Stimulated activated CD4-positive, alpha-beta T cell treated with anti-CD3 and anti-CD28 coated beads, Interleukin-15, amount 100 ng/mL, for 1 hour (primary cell): ENCODE measurements at places on chromosomes 4 and X.
A peak's percentile ranks its signal among the peaks of the same experiment; 100 is the strongest.

- DNase-seq: no peak
These were observed 42.8 kb downstream of the UCHL1 start for GRCh38 chr4:41299486-41299885.

GRCh38 chr4:123478859-123479345, 82.3 kb downstream of the SPRY1 start:
- DNase-seq: no peak

- DNase-seq: no peak
These were observed 97.8 kb downstream of the TMEM47 start for GRCh38 chrX:34559325-34559724.

DNA sequence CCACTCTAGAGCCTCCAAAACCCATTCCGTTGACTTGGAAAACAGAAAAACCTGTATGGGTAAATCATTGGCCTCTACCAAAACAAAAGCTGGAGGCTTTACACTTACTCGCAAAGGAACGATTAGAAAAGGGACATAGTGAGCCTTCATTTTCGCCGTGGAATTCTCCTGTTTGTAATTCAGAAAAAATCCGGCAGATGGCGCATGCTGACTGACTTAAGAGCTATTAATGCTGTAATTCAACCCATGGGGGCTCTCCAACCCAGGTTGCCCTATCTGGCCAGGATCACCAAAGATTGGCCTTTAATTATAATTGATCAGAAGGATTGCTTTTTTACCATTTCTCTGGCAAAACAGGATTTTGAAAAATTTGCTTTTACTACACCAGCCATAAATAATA, 60.8 kb downstream of the ZNF732 start:
- no peak for DNase-seq

DNA sequence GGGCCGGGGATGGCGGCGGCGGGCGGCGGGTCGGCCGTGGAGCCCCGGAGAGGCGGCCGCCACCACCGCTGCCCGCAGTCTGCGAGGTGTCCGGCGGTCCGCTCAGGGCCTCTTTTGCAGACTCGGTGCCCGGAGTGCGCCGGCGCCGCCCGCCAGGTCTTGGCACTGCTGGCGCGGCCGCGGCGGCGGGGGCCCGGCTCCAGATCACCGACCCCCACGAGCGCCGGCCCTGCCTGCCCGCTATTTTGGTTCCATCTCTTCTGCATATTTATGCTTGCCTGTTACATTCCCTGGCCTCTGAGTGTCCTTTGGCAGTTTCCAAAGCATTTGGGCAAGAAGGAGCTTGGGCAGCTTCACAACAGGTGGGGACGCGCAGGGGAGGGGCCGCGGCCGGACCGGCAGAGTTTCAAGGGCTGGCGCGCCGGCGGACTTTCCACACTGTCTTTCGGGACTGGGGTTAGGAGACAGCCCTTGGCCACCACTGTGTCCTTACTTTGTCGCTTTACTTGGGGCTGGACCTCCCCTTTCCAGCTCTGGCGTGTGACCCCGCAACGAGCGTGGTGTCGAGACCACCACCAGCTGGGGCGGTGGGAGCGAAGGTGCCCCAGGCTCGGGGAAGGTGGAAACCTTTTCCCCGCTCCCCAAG, 668 bp upstream of the TAPT1 start:
- peak; percentile 12 for DNase-seq

GRCh38 chrX:9088896-9089295, 55.0 kb upstream of the FAM9B start:
- no peak for DNase-seq

GRCh38 chr4:152351080-152351479, 184.8 kb downstream of the FBXW7 start:
- no peak for DNase-seq

DNA sequence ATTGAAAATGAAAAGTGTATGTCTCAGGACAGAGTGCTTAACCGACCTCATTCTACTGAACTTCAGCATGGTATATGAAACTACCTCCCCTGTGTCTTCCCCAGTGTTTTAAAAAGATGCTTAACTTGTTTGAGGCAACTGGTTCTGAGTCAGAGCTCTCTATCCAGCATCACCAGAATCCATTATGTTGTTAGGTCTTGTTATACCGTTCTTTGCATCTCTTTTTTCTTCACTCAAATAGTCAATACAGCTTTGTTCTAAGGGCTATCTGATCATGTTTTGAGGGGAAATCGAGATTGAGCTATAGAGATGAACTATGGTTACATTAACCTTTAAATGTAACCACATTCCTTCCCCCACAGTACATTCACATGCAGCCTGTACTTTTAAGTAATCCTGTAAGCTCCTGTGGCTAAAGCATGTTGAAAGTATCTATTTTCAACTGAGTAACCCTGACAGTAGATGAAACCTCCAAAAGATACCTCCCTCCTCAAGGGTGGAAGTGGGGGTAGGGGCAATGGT, 514.4 kb downstream of the RPA4 start:
- DNase-seq: no peak

DNA sequence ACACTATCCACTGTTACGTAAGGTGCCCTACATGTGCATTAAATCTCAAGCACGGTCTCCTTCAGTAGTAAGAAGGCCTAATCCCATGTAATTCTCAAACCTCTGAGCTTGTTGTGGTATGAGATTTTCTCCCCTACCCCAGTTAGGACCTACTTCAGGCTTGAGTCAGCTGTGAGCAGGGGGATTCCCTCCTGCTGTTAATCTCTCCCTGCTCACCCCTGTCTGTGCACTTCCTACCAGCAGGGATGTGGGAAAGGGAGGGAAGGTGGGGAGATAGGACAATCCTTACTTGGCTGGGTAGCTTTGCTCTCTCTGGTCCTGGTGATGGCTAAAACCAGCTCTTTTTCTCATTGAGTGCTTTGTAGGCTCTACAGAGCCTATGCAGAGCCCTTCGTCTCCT, 60.8 kb downstream of the PALLD start:
- no peak for DNase-seq

- no peak for DNase-seq
These were observed 329.3 kb upstream of the NOCT start for GRCh38 chr4:138686106-138686835.

- DNase-seq: no peak
These were observed at the start of gene IRS4 for GRCh38 chrX:108736509-108737479. Gene IRS4 (minus strand): TSS chrX:108736563.

DNA sequence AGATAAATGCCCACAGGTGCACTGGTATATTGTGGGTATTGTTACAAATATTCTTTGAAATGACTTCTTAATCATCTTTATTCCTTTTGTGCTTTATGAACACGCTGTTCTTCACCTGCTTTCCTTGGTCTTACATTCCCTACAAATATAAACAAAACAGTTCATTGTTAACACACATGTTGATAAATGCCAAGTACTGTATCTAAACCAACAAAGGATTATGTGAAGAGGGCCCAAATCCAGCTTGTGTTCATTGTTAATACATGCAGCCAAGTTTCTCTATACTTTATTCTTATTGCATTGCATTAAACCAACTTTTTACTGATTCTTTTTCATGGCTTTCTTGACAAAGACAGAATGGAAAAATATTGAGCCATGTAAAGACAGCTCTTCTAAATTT, 42.8 kb downstream of the AREG start:
- DNase-seq: no peak

DNA sequence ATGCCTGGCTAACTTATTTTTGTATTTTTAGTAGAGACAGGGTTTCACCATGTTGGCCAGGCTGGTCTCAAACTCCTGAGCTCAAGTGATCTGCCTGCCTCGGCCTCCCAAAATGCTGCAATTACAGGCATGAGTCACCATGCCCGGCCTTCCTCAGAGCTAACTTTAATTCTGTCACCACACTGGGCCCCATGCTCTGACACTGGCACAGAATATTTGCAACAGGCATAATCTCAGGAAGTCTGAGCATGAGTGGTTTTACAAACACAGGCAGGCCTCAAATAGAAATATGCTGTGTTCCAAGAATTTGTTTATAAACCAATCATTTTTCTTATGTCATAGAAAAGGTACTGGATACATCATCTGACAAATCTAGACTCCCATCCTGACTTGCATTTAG, 32.7 kb upstream of the FAM9C start:
- no peak for DNase-seq

- no peak for DNase-seq
These were observed 9.7 kb downstream of the POU4F2 start for GRCh38 chr4:146648461-146648783.

DNA sequence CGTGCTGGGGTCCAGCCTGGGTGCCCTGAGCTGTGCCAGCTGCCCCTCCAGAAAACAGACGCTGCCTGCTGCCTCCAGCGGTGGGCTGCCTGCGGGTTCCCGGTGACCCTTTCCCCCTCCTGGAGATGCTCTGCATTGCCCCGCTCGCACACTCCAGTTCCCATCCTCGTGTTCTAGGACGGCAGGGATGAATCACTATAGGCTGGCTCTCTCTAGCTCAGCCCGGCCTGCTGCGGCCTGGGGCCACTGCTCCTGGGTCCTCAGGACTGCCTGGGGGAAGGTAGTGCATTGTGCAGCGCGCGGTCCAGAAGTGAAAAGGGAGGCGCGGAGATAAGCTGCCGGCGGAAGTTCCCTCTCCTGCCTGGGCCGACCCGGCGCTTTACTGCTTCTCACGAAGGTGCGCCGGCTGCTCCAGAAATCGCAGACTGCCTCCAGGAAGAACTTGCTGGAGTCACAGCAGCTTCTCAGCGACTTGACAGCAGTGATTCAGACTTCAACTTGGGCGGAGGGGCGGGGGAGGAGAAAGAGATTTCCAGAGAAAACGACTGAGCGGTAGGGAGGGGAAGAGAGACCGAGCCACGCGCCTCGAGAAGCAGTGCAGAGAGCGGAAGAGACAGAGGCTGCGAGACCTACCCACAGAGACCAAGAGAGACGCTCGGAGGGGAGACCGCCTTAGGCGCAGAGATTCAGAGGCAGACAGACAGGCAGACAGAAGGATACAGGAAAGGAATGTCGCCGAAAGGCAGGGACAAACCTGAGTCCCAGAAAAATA, 6.7 kb upstream of the MSX1 start:
- DNase-seq: no peak

DNA sequence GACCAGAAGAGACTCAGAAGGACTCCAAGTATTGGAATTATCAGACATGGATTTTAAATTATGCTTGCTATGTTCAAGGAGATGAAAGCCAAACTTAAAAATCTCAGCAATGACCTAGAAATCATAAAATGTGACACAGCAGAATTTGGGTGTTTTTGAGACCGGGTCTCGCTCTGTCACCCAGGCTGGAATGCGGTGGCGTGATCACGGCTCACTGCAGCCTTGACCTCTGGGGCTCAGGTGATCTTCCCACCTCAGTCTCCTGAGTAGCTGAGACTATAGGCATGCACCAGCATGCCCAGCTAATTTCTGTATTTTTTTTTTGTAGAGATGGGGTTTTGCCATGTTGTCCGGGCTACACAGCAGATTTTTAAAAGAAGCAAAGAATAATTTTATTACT, 12.7 kb downstream of the TAB3 start:
- DNase-seq: no peak

GRCh38 chr4:177225605-177226004, 84.1 kb upstream of the NEIL3 start:
- DNase-seq: no peak

GRCh38 chr4:72531768-72532290, 37.2 kb downstream of the ADAMTS3 start:
- no peak for DNase-seq

DNA sequence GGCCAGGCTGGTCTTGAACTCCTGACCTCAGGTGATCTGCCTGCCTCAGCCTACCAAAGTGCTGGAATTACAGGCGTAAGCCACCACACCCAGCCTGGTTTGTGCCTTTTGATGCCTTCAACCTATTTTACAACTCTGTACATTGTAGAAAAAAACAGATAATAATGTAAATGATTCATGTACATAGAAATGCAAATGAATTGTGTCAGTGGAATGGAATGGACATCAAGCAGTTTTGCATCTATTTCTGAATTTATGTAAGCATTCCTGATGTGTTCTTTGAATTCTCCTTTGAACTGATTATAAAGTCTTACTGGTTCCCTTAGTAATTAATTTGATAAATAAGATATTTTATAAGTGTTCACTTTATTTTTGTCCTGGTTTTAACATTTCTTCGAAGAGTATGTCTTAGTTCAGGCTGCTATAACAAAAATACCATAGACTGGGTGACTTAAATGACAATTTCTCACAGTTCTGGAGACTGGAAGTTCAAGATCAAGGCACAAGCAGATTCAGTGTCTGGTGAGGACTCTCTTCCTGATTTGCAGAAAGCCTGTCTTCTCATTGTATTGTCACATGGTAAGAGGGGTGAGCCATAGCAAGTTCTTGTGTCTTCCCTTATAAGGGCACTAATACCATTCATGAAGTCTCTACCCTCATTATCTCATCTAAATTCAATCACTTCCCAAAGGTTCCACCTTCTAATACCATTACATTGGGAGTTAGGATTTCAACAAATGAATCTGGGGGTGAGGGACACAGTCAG, 162.2 kb upstream of the S100G start:
- no peak for DNase-seq

- DNase-seq: no peak
These were observed 339.0 kb upstream of the BOD1L1 start for GRCh38 chr4:13966231-13967195.

- peak; percentile 6 for DNase-seq
These were observed 608 bp downstream of the RAPGEF2 start for GRCh38 chr4:159103384-159103990.

DNA sequence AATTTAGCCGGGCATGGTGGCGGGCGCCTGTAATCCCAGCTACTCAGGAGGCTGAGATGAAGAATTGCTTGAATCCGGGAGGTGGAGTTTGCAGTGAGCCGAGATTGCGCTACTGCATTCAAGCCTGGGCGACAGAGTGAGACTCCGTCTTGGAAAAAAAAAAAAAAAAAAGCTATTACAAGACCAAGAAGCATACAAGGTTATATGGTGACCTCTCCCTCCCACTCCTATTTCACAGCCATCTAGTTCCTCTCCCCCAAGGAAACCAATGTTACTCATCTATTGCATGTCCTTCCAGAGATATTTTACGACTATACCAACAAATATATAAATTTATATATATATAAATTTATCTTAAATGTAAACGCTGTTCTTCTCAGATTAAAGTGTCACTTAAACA, 3.2 kb downstream of the SLC9A7 start:
- DNase-seq: no peak
